Activated gamma-delta T cell (primary cell): ENCODE measurements at places on chromosomes 7 and 10.
A peak's percentile ranks its signal among the peaks of the same experiment; 100 is the strongest.

DNA sequence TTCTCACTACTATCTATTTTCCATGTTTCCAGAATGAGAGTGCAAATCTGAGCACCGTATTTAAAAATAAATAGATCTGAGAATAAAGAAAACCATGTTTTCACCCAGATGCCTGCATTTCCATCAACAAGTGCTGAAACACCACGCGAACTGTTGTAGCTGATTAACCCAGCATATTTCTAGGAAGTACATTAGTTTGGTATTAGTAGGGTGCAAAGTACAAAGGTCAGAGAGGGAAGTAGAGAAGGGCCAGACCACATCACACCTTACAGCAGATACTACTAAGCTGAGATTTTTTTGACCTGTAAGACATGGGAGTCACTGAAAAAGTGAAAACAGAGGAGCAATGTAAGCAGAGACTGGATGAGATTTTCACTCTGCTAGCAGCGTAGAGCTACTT lies 181.3 kb downstream of the IMMP2L start:
- no peak for DNase-seq

- no peak for DNase-seq
Measured at GRCh38 chr7:25735674-25736242, 416.2 kb upstream of the NFE2L3 start.

DNA sequence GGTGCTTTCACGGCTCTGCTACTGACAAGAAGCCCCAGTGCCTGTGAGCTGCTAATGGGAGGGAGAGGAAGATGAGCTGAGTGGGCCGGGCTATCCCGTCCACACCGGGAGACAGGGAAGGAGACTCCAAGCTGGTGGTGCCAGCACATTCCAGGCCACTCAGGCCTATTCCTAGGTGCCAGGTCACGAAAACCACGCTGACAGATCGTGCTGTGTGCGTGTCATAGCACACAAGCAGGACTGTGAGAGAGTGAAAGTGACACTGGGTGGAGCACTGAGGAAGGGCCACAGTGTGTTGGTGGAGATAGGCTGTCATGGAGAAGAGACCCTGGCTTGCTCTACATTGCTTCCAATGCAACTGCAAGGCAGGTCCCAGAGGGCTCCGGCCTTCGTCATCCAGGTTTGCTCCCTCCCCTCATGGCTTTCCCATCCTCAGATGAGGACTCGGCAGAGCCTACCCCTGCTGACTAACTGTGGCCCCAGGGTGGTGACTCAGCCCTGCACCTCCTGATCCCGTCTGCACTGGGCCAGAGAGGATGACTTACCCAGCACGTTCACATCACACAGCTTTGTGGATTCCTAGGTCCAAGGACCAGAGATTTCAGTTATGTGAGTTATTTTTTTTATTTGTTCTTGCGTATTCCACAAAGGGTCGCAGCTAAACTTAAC lies 167.3 kb downstream of the EGFR start:
- DNase-seq = no peak

DNA sequence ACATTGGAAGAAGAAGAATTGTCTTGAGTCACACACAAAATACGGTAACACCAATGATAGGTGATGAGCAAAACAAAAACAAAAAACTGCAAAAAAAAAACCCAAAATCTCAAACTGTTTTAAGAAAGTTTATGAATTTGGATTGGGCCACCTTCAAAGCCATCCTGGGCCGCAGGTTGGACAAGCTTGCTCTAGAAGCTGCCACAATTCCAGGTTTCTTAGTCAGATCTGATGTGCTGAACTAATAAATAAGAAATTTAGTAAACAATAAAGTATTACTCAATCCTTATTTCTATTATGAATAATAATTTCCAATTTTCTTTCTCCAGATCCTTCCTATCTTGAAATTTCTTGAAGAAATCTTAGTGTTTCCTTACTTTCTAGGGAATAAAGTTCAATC lies 10.0 kb downstream of the WASL start:
- DNase-seq = no peak

GRCh38 chr10:13483951-13484350 lies 44.9 kb downstream of the BEND7 start:
- no peak for DNase-seq

DNA sequence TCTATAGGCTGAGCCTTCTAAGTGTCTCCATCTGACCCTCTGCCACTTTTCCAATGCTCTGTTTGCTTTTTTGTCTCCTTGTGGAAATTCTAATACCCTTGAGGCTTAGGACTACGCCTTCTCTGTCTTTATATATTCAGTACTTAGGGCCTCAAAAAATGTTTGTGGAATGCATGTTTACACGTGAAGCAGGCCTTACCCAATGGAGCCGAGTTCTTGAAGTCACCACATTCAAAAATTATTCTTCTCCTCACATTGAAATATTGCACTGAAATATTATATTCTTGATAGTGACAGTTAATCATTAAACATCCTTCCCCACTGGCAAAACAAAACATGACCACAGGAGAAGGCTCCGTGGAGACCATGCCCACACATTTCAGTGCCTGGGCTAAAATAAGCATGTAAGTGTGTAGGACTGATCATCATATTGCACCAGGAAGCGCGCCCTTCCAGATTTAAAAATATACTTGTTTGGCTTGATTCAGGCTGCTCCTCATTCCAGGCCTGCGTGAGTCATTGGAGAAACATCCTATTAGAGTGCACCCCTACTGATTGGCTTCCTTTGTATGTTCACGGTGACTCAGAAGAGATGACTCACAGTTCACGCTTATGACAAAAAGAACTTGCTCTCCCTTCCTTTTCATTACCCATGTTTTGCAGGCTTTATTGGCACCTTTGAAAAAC lies 307.4 kb upstream of the AOAH start:
- DNase-seq = no peak

DNA sequence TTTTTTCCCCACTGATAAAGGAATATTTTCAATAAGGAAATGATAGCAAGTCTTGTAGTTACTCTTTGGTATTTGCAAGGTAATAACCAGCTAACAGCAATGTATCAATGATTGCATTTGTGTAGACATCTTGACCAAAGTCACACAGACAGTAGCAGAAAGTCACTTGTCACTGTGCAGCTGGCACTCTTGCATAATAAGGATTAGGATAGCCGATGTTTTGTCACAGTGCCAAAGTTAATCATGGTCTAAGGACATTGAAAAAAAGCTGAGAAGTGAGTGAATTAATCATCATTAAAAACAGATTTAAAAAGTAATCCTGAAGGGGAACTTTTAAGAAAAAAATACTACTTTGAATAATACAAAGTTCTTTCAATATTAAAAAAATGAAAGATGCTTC lies 834.3 kb upstream of the C7orf33 start:
- DNase-seq = no peak

- DNase-seq = no peak
Measured at GRCh38 chr7:77284005-77284404, 84.4 kb upstream of the FGL2 start.

DNA sequence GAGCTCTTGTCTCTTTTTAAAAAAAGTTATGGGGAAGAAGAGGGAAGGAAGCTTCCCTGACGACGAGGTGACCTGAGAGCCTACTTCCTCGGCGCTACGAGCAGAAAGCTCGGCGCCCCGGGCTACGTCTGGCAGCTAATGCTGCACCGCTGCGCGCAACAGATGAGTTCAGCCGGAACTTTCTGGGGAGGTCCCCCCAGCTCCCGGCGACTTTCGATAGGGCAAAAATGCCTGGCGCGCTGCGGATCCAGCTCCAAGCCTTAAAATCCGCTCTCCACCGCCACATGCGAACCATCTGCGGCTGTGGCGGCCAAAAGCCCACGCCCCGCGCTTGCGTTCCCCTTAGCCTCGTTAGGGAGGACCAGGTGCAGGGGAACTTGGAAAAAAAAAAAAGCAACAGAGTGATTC lies 621 bp downstream of the P4HA1 start:
- DNase-seq = peak; percentile 47

- no peak for DNase-seq
Measured at GRCh38 chr7:130986261-130986690, 252.3 kb upstream of the KLF14 start.

- no peak for DNase-seq
Measured at GRCh38 chr10:50416881-50417280, 165.6 kb upstream of the ASAH2 start.

GRCh38 chr10:24790073-24790472 lies 66.4 kb upstream of the ARHGAP21 start:
- no peak for DNase-seq

DNA sequence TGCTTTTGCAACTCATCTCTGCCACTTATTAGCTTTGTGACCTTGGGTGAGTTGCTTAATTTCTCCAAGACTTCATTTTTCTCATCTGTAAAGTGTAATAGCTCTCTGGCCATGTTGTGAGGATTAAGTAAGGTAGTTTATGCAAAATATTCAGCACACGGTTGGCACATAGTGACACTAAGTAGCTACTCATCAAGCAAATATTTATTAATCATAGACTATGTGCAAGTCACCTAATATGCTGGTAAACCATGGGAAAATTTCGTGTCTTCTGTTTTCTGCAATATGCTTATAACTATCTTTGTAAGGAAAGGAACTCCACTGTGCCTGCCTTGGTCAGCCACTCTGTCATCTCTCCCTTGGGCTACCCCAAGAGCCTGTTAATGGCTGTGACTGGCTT lies 50.3 kb upstream of the EGR2 start:
- no peak for DNase-seq

DNA sequence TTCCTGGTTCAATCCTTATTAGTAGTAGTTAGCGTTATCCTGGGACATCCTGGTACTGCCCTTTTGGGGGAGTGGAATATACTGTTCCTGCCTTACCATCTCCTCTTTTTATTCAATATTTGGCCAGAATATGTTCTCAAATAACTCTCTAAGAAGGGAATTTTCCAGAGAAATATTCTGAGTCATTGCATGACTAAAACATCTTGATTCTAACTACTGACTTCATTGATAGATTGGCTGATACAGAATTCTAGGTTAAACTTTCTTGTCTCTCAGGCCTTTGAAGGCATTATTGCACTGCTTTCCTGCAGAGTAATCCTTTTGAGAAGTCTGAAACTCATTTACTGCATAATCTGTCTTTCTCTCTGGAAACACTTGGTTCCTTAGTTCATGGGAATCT lies 275.5 kb upstream of the DGKB start:
- DNase-seq = no peak

DNA sequence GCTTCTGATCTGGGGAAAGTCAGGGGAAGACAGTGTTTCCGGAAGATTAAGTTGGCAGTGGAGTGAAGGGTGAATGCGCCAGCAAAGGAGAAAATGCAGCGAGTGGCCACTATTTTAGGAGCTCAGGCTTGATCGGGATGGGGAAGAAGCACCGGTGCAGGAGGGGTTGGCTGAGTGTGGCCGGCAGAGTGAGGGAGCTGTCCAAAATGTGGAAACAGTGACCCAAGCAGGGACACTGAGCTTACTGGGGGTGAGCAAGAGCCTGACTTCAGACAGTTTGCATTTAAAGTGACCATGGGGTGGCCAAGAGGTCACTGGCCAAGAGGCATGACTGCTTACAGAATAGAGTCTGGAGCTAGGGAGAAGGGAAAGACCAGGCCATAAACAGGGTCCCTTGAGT lies 79.3 kb downstream of the GOLGA7B start:
- DNase-seq = no peak

DNA sequence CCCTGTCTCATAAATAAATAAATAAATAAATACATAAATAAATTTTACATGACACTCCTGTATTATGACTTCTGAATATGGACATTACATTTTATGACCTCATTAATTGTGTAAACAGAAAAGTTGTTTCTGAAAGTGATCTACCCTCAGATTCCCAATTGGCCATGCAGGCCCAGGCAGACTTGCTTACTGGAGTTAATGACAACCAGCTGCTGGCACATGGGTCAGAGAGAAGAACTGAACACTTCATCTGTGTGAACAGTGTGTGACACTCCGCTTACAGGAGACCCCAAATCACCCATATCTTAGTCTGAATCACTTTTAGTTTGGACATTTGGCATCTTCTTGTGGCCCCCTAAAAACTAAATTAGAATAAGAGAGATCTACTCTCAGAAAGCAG lies 31.4 kb downstream of the PARP12 start:
- no peak for DNase-seq

GRCh38 chr10:73032536-73032935 lies 64.1 kb downstream of the P4HA1 start:
- no peak for DNase-seq

- no peak for DNase-seq
Measured at GRCh38 chr10:107059872-107060271, 104.6 kb downstream of the SORCS1 start.

- DNase-seq = no peak
Measured at GRCh38 chr7:16083931-16084330, 337.4 kb downstream of the CRPPA start.

- no peak for DNase-seq
Measured at GRCh38 chr10:121713486-121713885, 115.2 kb upstream of the FGFR2 start.

- DNase-seq = no peak
Measured at GRCh38 chr10:74900297-74900696, 73.9 kb downstream of the KAT6B start.

- no peak for DNase-seq
Measured at GRCh38 chr7:73851410-73852338, 9.3 kb upstream of the TMEM270 start.

DNA sequence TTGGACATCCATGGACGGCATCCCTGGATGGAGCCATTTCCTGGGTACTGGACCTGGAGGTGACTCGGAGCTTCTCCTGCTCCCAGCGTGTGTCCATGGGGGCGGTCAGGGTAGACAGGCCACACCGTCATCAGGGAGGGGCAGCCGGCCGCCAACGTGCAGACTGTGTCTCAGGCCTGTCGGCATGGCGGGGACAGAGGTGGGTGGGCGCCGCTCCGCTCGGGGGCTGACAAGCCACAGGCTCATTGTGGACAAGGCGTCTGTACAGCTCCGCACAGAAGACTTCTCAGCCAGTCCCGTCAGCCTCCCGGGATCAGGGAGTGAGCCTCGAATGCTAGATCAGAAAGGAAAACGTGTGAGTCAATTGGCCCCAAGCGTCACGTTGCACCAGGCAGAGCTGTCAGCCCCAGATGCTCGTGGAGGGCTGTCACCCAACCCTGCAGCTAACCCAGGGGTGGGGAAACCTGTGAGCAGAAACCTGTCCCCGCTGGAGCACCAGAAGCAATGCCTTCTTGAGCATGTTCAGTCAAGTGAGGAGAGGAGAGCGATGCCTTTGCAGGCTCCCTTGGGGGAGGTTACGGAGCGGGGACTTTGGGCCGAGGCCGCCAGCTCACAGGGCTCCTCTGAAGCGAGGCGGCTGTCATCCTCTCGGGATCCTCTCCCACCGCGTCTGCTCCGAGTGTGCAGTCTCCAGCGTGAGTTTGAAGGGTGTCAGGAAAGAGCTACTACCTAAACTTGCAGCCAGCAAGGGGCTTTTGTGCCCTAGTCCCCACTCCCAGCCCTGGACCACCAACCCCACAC lies 16.0 kb upstream of the DPYSL4 start:
- DNase-seq = no peak

GRCh38 chr10:72243822-72244437 lies 27.9 kb upstream of the ASCC1 start:
- DNase-seq = no peak

DNA sequence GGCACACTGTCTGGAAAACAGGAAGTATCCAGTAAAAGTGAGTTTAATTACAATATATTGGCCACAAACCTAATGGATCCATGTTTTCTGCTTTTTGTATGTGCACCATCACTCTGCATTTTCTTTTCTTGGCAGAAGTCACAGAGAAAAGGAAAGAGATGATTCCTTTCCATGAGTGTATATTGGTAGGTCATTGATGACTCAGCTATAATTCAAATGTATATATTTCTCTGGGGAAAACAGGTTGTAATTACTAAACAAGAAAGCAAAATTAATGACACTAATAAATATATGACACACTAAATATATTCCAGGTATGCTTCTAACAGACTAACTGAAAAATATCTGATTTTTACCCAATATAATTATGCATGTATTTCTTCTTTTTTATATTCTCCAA lies 105.9 kb upstream of the PCDH15 start:
- no peak for DNase-seq

GRCh38 chr7:101882005-101882421 lies 64.6 kb downstream of the CUX1 start:
- no peak for DNase-seq
